Ovary (tissue), 10 donors: ENCODE measurements at places on chromosomes 16 and 17. TPM values are rescaled to one million over a fixed set of nuclear protein-coding genes. Genes with fewer than 3 reads are reported as not detected.

PTX4 gene
- not detected for total RNA-seq

PIPOX gene
- 1.5 TPM for total RNA-seq

ACE gene
- total RNA-seq, result 8.1 TPM

EVPL gene
- total RNA-seq, result 1.0 TPM

VAC14 gene
- 15.5 TPM for total RNA-seq

SLC12A3 gene
- not detected for total RNA-seq

NTN3 gene
- 0.26 TPM for total RNA-seq

ENO3 gene
- total RNA-seq, result 4.9 TPM
